ENCODE measurements at places on chromosomes 6 and 20.

DNA sequence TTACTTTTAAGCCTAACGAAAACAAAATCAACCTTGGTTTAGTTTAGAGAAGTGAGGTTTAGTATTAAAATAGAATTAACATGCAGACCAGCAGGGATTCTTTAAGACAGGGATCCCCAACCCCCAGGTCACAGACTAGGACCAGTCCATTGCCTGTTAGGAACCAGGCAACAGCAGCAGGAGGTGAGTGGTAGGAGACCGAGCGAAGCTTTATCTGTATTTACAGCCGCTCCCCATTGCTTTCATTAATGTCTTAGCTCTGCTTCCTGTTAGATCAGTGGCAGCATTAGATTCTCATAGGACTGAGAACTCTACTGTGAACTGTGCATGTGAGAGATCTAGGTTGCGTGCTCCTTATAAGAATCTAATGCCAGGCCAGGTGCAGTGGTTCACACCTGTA lies 225.9 kb downstream of the NKAIN2 start:
- DNase-seq, result no peak

- DNase-seq, result no peak
Observed at GRCh38 chr20:56943946-56944945, 315.1 kb downstream of the TFAP2C start.

DNA sequence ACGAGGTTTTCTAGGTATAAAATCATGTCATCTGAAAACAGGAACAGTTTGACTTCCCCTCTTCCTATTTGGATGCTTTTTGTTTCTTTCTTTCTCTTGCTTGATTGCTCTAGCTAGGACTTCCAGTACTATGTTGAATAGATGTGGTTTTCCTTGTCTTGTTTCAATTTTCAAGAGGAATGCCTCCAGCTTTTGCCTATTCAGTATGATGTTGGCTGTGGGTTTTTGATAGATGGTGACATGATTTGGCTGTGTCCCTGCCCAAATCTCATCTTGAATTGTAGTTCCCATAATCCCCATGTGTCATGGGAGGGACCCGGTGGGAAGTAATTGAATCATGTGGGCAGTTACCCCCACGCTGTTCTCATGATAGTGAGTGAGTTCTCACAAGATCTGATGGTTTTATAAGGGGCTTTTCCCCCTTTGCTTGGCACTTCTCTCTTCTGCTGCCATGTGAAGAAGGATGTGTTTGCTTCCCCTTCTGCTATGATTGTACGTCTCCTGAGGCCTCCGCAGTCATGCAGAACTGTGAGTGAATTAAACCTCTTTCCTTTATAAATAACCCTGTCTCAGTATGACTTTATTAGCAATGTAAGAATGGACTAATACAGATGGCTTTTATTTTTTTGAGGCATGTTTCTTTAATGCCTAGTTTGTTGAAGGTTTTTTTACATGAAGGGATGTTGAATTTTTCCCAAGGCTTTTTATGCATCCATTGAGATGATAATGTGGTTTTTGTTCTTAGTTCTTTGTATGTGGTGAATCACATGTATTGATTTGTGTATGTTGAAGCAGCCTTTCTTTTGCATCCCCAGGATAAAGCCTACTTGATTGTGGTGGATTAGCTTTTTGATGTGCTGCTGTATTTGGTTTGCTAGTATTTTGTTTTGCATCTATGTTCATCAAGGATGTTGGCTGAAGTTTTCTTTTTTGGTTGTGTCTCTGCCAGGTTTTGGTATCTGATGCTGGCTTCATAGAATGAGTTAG lies 239.1 kb downstream of the THBS2 start:
- DNase-seq, result no peak

- DNase-seq, result no peak
Observed at GRCh38 chr20:6355754-6356451, 233.1 kb upstream of the FERMT1 start.

- no peak for DNase-seq
Observed at GRCh38 chr6:70847106-70848084, 109.5 kb downstream of the B3GAT2 start.

DNA sequence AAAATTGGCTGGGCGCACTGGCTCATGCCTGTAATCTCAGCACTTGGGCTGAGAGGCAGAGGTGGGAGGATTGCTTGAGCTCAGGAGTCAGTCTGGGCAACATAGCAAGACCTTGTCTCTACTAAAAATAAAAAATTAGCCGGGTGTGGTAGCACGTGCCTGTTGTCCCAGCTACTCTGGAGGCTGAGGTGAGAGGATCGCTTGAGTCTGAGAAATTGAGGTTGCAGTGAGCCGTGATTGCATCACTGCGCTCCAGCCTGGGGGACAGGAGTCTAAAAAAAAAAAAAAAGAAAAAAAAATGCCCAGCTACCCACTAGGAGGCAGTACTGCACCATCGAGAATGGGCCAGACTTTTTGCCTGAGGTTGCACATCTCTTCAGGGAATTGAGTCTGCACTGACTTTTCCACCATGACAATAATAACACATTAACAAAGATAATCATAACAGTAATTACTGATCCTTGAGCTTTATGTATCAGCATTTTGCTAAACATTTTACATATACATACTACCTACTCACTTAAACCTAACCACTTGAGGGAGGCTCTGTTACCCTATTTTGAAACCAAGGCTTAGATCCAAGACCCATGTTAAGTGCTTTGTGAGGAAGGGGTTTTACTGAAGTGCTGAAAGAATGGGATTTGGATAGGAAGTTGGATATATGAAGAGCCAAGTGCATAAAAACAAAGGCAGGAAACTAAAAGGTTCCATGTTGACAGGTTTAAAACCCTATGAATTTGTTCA lies 21.0 kb downstream of the SRSF3 start:
- DNase-seq, result peak; percentile 34

DNA sequence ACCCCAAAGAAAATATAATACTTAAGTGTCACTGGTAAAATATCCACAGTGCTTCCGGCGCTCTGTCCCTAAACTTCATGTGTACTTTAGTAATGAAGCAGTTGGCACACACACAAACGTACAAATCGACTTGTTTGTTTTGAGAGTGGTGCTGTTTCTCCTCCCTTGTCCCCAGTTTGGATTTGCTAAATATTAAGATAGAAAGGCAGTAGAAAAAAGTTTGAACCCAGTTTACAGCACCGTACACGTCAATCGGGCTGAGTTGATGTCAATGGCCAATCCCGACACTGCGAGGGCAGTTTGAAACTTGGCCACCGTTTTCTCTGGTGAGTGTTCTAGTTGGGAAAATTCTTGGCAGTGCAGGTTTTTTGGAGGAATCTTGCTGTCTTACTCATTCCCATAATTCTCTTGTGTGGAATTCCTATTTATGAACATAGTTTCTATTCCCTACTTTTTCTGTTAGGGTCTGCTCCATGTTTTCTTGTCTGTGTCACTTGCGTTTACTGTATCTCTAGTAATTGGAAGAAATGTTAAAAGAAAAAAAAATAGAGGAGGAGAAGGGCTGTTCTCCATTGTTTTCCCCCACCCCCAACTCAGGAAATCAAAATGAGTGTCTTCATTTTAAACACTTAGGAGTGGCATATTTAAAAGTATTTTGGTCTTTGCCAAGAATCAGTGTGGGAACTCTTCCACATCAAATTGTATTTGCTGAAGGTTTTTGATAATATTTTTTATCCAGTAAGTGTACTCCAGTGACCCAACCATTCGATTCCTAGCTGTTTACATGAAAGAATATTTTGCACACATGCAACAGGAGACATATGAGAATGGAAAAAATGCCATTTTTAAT lies 72.3 kb downstream of the OR2B2 start:
- DNase-seq, result no peak

DNA sequence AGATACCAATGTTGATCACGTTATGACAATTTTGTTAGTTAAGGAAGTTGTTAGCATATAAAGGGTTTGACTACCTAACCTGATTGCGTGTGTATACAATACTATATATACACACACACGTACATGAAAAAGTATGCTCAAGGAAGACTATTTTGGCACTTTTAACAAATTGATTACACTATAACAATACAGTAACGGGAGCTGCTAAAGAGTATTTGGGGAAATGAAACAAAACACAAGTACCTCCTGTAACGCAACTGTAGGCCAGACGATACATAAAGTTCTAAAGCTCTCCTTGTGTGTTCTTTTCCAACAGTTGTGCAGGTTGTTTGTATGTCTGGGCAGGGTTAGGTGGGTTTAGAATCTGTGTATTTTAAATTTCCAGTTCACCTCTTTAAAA lies 98.7 kb downstream of the PLEKHG1 start:
- no peak for DNase-seq

- no peak for DNase-seq
Observed at GRCh38 chr6:3878048-3878666, 29.0 kb downstream of the FAM50B start.

GRCh38 chr6:11785415-11785773 lies 6.8 kb upstream of the ADTRP start:
- DNase-seq, result no peak

GRCh38 chr6:34837528-34837927 lies 45.6 kb downstream of the BLTP3A start:
- no peak for DNase-seq

DNA sequence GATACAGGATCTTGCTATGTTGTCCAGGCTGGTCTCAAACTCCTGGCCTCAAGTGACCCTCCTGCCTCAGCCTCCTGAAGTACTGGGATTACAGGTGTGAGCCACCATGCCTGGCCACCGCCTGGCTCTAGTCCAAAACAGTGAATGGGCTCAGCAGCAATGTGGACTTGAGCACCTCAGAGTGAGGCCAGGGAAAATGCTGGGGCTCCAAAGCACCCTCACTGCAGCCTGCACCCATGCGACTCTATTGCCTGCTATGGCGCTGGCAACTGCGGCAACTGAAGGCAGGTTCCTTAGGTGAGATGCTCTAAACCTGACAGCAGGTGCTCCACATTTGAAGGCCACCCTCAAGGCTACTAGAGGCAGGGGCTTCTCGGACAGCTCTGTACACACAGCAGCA lies 26.5 kb downstream of the MAP1LC3A start:
- no peak for DNase-seq

- DNase-seq, result no peak
Observed at GRCh38 chr6:94487371-94487770, 1068.0 kb upstream of the EPHA7 start.

GRCh38 chr20:43564993-43565757 lies 6.3 kb downstream of the SGK2 start:
- no peak for DNase-seq

DNA sequence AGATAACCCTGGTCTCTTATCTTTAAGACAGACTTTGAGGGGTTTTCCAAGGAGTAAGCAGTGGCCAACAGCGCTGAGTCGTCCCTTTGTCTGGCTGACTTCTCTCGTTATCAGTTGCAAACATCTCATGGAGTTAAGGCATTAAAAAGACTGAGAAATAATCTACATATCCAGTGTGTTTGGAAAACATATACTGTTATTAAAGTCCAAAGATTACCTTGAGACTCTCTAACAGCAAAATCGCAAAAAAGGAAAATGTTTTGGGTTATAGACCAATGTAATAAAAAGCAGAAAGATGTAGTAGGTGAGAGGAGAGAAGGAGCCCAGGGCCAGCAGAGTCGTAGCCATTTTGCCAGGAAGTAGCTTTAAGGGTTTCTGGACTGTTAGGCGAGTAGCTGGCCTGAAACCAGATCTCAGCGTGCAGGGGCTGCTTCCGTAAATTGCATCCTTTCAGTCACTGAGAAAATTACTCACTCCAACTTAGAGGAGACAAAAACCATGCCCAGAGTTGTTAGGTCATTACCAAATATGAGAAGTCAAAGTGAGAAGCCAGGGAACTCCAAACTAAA lies 24.6 kb downstream of the MYLK4 start:
- DNase-seq, result no peak

All from effector CD4-positive, alpha-beta T cell (primary cell).